ENCODE measurements at places on chromosomes 1 and 21.

DNA sequence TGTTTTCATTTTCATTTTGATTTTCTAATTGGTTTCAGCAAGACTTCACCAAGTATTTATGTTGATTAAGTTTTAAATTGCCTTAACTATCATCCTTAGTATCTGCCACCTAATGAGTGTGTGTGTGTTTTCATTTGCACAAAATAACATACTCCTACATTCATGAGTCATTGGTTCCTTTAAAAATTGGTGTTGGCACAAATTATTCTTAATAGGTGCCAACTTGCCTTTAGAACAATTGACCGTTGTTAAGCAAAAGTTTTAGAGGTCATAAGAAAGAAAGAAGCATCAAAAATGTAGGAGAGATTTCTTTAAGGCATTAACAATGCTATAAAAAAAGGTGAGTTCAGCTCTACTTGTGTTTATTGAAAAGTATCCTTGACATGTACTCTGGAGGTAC lies 77.5 kb downstream of the FNBP1L start:
- no peak for DNase-seq

GRCh38 chr1:168903237-168903830 lies 174.3 kb upstream of the DPT start:
- no peak for DNase-seq

- peak; percentile 14 for DNase-seq
Observed at GRCh38 chr1:234065794-234066447, 161.4 kb downstream of the SLC35F3 start.

DNA sequence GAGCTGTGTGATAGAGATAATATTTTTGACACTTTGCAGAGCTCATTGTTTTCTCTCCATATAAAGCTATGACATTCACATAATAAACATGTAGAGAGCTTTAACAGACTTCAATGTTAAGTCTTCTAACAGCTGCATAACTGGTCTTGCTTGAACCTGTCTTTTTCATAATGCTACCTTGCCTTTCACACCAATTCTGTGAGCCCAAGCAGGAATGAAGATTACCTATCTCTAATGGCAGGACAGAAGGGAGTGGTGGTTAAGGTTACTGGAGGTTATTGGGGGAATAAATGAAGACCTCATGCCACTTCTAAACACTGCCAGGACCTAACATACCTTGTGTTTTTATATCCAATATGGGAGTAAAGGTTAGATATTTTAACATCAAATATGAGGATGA lies 2.3 kb upstream of the CD55 start:
- DNase-seq: no peak

- DNase-seq: no peak
Observed at GRCh38 chr1:93159337-93159736, 20.9 kb downstream of the TMED5 start.

DNA sequence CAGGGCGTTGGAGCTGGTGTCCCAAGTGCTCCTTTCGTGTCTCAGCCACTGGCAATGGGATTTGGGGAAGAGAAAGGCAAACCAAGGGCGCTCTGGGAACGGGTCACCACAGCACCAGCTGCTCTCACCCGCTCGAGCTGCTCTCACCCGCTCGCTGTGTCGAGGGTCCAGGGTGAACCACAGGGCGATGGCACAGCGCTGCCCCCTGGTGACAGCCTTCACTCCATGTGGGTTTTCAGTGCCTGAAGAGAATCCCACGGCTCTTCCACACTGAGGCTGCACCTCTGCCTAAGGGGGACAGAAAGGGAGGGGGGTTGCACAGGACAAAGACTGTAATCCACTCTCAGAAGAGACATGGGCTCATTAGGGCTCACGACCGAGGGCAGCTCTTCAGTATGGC lies 7.1 kb upstream of the CLDN19 start:
- DNase-seq: no peak

GRCh38 chr1:168146160-168146539 lies 9.4 kb upstream of the GPR161 start:
- DNase-seq: no peak

- DNase-seq: no peak
Observed at GRCh38 chr1:8211251-8211882, 106.5 kb upstream of the SLC45A1 start.

DNA sequence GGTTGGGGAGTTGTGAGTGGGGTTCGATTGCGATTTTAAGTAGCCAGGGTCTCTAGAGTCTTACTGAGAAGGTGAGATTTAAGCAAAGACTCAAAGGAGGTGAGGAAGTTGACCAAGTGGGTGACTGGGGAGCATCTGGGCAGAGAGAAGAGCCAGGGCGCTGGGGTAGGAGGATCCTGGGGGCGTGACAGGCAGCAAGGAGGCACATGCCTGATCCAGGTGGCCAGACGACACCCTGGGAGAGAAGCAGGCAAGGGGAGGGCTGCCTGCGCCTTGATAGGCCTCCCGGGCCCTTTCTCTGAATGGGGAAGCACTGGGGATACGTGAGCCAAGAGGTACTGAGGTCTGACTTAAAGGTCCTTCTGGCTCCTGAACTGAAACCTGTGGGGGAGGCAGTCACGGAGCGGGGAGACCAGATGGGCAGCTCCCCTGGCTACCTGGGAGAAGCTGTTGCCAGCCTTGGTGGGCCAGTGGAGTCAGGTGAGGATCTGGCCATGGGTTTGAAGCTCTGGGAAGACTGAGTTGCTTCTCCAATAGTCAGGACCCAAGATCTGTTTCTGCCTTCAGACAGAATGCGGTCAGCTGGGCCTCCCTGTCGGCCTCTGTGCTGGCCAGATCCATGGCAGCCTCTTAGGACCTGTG lies 5.4 kb downstream of the ZBTB48 start:
- DNase-seq: no peak

- no peak for DNase-seq
Observed at GRCh38 chr1:214551436-214552173, at the start of gene PTPN14. Gene PTPN14 (minus strand): TSS chr1:214551602. CDS start chr1:214464803, 86,799 bp downstream.

DNA sequence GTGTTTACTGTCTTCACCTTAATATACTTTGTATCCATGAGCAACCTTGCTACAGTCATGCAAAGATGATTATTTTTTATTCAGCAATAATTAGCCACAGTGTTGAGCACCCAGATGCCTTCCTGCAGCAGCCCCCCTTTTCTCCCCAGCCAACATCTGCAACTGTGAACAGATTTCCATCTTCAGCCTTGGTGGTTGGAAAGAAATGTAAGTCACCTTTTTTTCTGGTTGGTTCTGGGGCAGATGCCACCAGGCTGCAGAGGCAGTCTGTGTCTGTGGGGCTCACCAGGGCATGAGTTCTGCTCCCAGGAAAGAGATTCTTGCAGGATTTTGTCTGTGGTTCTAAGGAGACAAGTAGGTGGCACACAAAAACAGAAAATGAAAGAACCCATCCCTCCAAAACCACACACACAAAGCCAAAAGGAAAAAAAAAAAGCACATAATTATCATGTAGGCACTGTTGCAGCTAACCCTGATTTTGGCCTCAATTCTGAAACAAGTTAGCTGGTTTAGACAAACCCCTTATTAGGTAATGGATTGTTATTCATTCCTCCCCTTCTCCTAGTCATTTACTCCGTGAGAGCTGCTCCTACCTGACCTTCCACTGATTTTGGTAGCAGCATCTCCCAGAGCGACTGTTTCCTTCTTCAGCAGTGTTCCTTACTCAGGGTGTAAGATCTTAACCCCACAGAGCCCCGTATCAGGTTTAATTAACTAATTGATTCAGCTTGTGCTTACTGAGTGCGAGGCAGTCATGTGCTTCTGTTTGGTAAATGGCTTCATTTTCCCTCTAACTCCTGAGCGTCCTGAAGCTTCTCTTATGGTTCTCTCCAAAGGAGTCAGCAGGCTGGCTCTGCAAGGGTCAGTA lies 36.5 kb downstream of the GALNT2 start:
- DNase-seq: no peak

Measured in HS-27A (cell line).